Vagina (tissue), 2 donors: ENCODE measurements at places on chromosomes 13 and 19.

DNA sequence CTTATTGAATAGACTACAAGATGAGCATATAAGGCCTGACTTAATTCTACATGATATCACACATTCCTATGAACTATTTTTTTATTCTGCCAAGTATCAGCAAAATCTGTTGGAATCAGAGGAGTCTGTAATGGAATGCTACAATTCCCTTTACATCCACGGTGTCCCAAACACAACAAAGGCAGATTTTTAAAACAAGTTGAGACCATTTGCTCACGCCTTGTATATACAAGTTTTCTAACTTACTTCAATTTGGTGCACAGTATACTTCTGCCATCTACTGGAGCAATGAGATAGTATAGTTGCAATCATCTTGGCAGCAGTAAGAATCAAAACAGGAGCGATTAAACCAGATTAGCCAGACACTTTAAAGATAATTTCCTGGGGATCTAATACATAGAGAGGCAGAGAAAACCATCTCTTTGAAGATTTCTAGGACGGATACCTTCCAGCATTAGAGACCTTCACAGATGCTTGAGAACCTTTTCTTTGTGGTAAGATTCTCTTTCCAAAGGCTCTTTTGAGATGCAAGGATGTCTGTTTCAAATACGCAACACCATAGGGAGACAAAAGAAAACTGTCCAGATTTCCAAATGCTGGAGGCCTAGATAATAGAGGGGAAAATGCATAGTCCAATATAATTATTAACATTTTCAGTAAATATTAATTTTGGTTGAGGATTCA, 302.0 kb upstream of the MIR17HG start:
- no peak for DNase-seq

DNA sequence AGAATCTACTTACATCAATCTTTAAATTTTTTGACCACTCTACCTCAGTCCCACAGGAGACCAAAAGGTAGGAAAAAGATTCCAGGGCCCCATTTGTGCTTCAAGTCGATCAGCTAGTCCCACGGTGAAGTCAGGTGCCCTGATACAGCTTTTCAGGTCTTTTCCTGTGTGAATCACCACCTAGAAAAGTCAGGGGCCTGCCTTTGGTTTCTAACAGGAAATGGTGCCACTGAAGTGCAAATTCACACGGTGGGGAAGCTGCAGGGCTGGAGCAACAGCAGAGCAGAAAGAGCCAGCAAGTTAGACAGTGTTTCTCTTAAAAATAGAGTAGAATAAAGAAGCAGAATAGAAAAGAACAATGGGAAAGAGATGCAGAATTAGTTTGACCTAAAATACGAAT, 107.5 kb downstream of the KLF12 start:
- DNase-seq, result no peak

DNA sequence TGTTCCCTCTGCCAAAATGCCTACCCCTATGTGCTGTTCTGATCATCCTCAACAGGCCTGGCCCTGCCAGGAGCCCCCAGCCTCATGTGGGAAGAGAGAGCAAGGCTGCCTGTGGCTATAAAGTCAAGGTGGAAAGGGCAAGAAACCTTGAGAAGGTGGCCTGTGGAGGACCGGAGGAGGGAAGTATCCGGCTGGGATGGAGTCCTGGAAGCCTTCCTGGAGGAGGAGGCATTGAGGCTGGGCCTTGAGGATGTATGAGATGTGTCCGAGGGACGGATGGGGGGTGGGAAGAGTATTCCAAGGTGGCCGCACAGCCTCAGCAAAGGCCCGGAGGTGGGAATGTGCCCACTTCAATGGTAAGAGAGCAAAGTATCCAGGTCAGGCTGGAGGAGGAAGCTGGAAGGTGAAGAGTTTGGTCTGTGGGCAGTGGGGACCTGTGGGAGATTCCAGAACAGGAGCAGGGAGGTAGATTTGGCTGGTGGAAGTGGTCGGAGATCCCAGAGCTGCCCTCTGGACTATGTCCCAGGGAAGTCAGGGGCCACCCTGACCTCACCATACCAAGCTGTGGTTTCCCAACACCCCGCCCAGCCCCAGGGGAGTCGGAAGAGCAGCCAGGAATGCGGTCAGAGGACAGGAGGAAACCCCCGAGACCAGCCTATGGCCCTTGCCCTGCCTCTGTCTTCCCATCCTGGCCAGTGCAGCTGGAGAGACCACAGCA, 3.0 kb upstream of the PLIN4 start:
- DNase-seq, result no peak

- no peak for DNase-seq
These were observed 952.4 kb downstream of the PCDH17 start for GRCh38 chr13:58583966-58584365.

DNA sequence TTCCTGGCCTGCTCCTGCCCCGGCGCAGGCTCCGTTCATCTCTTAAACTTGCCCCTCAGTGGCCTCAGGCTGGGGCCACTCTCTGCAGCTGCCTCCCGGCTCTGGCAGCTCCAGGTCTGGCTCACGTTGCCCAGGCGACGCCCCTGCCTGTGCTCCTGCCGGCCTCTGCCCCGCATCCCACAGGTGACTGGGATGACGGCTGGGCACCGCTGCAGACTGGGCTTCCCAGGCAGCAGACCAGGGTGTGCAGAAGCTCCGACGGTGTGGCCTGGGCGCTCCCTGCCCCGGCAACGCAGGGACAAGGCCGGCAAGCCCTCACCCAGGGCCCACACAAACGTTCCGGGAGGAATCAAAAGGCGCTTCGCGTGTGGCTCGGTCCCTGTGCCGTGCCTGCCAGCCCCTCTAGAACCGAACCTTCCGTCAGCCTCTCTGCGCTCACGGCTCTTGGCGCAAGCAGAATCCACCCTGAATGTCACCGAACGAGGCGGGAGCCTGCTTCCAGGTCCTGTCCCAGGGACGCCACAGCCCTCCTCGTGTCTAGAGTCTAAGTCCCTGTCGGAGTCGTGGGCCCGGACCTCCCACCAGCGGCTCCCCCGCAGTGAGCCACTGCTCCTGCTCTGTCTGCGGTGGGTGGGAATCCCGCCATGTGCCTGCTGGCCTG, 64.8 kb downstream of the MLLT1 start:
- no peak for DNase-seq

DNA sequence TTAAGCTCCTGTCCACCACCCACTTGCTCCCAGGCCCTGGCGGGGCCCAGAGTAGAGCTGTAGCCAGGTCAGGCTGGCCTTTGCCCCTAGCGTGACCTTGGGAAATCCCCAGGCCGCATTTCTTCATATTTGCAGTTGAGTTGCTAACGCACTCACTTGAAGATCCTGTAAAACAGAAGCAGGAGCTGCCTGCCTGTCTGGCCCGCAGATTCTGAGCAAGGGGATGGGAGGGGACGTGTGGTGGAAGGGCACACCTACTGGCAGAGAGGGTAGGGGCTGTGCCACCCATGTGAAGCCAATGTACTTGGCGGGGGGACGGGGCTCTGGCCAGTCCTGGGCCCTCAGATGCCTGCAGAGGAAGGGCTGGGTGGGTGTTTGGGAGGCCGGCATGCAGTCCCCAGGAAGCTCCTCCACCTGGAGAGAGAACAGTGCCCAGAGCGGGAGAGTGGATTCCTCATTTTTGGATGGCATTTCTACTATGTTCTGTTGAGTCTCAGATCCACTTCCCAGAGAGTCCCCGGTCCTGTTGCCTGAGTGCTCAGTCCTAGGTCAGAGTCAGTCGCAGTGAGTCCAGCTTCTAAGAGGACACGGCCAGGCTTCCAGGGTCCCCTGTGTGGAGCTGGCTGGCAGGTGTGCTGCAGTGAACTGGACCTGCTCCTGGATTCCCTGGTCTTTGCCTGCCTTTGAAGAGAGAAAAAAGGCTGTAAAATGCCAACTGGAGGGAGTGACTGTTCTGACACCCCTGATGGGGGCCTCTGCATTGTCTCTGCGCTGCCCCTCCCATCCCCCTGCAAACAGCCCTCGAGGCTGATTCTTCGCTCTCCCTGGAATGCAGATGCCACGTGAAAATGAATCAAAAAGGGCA, 62.9 kb downstream of the GGACT start:
- DNase-seq, result peak; percentile 76

- no peak for DNase-seq
These were observed 338.6 kb upstream of the ARGLU1 start for GRCh38 chr13:106906426-106906996.

GRCh38 chr19:7860714-7861618, 13.2 kb downstream of the PRR36 start:
- no peak for DNase-seq

DNA sequence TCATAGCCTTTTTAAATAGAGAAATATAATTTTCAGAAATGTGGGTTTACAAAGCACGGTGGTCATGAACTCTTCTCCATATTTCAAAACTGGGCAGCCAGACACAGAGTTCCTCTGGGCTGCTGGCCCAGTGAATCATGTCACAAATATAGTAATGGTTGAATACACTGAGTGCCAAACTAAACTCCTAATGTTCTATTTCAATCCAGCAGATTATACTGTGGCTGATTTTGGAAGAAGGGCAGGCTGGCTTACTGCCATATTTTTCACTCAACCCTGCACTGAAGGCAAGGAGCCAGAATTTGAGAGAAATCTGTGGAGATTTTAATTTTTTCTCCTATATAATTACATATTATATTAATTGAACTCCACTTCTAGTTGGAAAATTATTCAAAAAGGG, 17.0 kb upstream of the PRR20A start:
- no peak for DNase-seq

DNA sequence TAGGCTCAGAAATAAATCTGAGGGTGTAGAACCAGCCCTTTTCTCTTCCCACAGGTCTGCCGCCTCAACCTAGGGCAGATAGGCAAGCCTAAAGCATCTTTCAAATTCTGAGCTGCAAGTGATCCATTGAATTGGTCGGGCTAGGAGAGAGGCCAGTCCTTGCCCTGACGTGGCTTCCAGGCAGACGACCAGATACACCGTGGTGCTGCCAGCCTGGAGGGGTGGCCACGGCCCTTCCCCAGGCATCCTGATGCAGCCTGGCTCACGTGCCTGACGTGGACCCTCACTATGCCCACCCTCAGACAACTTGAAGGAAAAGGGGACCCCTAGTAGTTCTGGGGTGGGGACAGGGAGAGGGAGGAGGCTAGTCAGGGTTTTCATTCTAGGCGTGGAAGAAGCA, 859.3 kb upstream of the KLHL1 start:
- DNase-seq, result no peak

- DNase-seq, result no peak
These were observed 4.4 kb downstream of the CCDC61 start for GRCh38 chr19:45999653-46000121.

DNA sequence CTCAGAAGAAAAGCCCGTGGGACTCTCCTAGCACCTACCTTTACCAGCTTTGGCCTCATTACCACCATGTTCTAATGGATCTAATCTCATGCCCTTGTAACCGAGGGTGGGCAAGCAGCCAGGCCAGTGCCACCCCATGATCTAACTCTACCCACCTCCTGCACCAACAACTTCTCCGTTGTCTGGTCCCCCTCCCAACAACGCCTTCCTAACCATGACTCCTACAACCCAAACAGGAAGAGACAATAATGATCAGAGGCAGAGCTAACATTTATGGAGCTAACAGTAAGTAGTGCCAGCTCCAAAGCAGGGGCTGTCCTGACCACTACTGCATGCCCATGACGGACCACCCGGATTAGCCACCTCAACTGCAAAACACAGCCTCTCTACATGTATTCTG, 3.5 kb downstream of the USP12 start:
- DNase-seq, result no peak

DNA sequence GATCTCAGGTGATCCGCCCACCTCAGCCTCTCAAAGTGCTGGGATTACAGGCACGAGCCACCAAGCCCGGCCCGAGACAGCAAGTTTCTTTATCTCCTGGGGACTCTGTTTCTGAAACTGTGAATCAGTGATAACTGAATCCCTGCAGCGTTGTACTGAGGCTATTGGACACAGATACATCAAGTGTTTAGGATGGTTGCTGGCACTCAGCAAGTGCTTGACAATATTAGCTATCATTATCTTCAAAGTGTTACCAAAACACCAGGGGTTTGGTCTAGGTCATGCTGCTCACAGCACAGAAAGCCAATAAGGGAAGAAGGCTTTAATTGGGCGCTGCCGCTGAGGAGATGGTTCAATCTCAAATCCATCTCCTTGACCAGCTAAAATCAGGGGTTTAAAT, 20.5 kb upstream of the PNMA8C start:
- DNase-seq, result no peak

- DNase-seq, result no peak
These were observed 49.0 kb upstream of the FRY start for GRCh38 chr13:31982540-31982939.

DNA sequence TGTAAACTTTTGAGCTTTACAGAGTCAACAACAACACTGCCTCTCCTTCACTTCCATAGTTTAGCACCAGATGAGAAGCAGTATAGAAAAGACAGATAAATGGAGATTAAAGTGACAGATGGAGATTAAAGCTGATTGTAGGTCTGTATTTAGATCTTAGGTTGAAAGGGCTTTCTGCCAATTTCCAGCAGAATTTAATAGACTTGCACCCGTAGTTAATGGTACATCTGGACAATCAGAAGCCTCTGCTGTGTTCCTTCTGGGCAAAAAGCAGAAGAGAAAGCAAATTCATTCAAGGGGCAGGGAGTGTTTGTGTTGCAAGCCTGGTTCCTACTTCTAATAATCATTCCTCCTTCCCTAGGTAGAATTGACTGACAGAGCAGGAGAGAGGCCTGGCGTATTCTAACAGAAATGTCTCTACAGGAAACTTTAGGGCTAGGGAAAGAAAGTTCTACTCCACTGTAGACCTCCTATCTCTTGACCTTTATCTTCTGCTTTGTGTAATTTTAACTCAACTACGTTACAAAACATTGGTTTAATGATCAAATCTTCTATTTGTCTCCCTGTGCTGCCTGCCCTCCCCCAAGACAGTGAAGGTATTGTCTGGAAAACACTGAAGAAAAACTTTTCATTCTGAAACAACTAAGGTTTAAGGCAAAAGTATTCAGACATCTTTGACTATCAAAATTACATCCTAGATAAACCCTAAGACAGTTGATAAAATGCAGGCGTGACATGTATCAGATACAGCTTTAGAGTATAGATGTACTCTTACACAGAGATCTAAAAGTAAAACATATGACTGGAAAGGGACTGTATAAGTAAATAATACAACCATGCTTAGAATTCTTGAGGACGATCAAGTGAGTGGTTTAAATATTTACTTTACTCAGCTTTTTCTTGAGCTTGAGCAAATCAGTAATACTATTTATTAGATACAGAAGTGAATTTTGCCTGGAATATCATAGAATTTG, 44.4 kb downstream of the GPC6 start:
- no peak for DNase-seq

DNA sequence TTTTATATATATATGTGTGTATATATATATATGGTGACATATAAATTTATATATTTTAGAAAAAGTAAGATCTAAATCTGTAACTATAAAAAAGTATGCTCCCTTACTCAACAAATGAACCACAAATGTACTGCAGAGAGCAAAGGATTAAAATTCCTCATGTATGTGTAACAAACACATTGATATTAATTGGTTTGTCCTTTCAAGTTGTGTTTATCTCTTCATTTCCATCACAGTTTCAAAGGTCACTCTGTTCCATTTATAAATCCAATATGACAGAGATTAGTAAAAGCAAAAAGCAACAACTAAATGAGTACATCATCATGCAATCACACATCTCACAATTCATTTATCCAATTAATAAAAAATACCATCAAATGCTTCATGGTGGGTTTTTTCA, 247.9 kb downstream of the DACH1 start:
- no peak for DNase-seq

GRCh38 chr19:32749361-32749760, 29.8 kb downstream of the TDRD12 start:
- no peak for DNase-seq

- no peak for DNase-seq
These were observed 816.6 kb downstream of the DIAPH3 start for GRCh38 chr13:59346999-59347723.
